ENCODE measurements at places on chromosomes 16 and 17. TPM values are rescaled to one million over a fixed set of nuclear protein-coding genes. Genes with fewer than 3 reads are reported as not detected.

DNA sequence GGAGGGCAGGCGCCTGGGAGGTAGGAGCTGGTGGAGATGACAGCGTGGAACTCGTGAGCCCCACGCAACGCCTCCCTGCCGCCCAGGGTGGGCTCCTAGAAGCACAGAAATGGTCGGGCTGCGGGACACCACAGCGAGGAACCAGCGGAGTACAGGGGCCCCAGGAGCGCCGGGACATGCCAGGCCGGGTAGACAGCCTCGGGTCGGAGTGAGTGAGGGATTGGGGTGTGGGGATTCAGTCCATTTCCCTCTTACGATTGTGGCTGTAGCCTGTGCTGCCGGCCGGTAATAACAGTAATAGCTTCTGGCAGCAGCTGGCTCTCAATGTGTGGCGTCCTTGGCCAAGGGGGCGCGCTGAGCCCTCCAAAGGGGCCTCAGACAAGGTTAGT lies 12.2 kb upstream of the CES3 start:
- no peak for DNase-seq

GRCh38 chr16:58264961-58265479 lies 29.8 kb downstream of the PRSS54 start:
- no peak for DNase-seq

DNA sequence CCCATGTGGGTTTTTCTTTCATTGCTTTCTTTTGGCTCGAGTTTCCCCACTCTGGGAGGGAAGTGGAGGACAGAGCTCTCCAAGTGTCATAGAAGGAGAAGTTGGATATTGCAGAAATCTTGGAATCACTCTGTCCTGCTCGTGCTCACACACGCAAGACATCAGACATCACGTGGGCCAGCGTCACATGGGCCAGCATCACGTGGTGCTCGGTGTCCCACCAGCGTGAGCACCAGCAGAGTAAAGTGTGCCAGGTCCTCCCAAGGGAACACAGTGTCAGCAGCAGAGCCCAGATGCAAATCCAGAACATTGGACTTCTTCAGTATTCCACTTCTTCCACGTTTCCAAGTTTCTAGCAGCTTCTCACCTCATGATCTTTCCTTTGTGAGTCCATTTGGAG lies 327.0 kb downstream of the FOXL1 start:
- peak; percentile 35 for DNase-seq

DNA sequence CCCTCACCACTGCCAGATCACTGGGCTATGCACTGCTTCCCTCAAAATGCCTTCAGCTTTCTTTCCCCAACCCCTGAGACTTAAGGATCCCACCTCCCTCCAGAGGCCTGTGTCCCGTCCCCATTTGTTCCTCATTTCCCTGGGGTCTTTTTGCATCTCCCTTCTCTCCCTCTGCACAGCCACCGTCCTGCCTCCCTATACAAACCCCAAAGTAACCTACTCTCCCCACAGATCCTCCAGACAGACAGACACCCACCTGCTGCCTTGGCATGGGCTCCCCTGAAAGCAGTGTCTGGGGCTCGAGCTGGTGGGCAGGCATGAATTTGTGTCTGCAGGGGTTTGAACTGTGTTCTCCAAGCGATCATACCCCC lies 69.4 kb upstream of the TNRC6C start:
- peak; percentile 9 for DNase-seq

DNA sequence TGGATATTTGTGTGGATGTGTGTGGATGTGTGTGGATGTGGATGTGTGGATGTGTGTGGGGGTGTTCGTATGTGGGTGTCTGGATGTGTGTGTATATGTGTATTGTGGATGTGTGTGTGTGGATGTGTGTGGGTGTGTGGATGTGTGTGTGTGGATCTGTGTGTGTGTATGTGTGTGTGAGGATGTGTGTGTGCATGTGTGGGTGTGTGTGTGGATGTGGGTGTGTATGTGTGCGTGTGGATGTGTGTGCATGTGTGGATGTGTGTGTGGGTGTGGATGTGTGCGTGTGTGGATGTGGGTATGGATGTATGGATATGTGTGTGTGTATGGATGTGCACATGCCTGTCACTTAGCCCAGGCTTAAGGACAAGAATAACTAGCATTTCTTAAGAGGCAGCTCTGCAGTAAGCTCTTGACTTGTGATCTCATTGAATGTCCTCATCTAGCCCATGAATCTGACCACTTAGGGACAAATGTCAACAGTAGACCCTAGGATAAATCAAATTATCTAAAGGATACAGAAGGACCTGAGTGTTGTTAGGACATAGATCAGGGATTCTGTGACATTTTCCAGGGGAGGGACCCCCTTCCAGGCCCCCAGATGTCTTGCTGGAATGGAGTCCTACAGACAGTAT lies 83.5 kb downstream of the BMERB1 start:
- DNase-seq, result no peak

DNA sequence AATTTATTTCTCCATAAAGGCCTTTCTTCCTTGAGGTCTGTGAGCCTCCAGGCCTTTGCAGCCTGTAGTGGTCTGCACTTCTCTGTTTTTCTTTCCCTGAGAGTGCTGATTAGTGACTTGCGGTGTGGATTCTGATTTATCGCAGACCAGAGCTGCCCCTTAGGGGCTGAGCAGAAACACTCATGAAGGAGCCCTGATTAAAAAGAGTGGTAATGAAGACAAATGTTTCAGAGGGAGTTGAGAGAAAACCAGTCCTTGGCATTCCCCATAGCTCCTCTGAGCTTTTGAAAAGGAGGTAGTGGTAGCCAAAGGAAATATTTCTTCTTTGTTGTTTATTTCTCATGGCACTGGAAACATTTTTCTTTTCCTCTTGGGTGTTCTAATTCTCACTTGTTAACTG lies 268.1 kb upstream of the TBX2 start:
- DNase-seq, result no peak

- DNase-seq, result no peak
These were observed 17.9 kb downstream of the ST3GAL2 start for GRCh38 chr16:70421014-70421413.

DNA sequence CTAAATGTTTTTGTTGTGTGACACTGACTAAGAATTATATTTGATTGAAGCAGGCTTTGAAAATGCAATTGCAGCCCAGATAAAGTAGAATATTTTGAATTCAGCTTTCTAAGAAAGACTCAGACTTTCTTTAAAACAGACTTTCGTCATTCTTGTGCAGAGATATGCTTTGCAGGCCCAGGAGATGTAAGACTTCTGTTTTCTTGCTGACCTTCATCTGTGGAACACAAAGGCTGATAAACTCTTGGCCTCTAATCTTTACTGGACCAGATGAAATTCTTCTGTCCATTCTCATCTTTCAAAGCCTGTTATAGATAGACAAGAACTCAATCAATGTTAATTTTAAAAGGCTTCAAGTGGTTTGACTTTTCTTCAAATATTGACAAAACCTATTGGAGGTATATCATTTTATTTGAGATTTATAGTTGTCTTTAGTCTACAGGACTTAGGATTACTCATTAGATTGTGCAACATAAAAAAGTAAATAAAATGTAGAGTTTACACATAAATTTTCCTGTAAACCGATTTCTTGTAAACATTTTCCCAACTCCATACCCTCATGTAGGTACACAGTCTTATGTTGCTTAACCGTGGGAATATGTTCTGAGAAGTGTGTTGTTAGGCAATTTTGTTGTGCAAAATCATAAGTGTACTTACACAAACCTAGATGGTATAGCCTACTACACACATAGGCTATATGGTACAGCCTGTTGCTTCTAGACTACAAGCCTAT lies 94.2 kb downstream of the MAP2K4 start:
- no peak for DNase-seq

DNA sequence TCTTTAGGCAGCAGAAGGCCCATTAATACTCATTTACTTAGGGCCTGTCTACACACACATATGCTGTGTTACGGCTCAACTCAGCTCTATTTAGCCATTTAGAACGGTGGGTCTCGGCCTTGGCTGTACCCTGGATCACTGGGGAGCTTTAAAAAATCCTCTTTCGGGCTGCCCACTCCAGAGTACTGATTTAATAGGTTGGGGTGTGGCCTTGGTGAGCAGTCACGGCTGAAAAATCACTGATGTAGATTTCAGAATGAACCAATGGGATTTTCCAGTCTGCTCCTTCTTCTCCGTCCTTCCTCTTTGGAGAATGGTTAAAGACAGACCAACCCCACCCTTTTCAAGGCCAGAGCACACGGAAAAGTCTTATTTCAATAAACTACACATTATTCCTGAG lies 223.5 kb downstream of the CCDC182 start:
- no peak for DNase-seq

DNA sequence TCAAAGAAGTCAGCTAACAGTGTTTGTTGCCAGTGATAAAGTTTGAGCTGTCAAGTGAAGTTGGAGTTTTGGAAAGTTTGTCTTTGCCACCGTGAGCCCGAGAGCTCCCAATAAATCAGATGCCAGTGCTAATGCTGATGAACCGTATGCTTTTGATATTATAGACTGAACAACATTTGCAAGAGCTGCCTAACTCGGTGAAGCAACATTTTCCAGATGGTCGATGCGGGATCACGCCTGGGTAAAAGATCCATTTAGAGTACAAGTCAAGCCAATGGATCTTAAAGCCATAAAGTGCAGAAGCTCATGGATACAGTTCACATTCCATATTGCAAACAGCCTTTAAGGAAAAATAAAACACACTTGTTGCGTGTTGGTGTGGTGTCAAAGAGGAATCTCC lies 9.6 kb downstream of the BANP start:
- DNase-seq, result no peak

The DHRS7C gene
- 0.89 TPM for total RNA-seq

The ZFHX3 gene
- total RNA-seq, result 15.7 TPM

The CDRT15L2 gene
- not detected for total RNA-seq

The GLP2R gene
- 0.05 TPM for total RNA-seq

The TSNAXIP1 gene
- total RNA-seq, result 0.51 TPM

The CDK5R1 gene
- total RNA-seq, result 1.5 TPM

The CCL3 gene
- 0.86 TPM for total RNA-seq

The ABCC11 gene
- total RNA-seq, result 0.30 TPM
